ENCODE measurements at places on chromosomes 16 and 17.

- DNase-seq: peak; percentile 95
Observed at GRCh38 chr17:17591355-17592298, at the start of gene PEMT. TSS of gene PEMT (minus strand) at chr17:17591708. CDS start at chr17:17591626, 82 bp downstream.

- DNase-seq: no peak
Observed at GRCh38 chr16:68403177-68403576, 45.1 kb downstream of the SMPD3 start.

GRCh38 chr17:58306131-58306951 is 22.3 kb downstream of the TSPOAP1 start:
- no peak for DNase-seq

DNA sequence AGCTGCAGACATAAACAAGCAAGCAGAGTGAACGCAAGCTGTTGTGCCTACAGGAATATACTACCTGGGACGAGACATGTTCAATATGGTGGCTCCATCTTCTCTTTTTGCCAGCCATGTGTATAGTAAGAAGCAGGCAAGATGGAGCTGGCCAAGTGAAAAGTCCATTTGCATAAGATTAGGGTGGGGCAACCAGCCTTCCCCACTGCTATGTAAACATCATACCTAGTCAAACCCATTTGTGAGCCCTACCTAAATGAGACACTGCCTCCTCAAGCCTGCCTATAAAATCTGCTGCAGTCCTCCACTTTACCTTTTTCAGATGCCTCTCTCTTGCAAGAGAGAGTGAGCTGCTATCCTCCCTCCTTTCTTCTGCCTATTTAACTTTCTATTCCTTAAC is 370.1 kb upstream of the PMFBP1 start:
- no peak for DNase-seq

- DNase-seq: no peak
Observed at GRCh38 chr17:81221371-81221841, 1.4 kb downstream of the CEP131 start.

GRCh38 chr17:29007860-29008455 is 2.1 kb upstream of the SEZ6 start:
- DNase-seq: no peak

DNA sequence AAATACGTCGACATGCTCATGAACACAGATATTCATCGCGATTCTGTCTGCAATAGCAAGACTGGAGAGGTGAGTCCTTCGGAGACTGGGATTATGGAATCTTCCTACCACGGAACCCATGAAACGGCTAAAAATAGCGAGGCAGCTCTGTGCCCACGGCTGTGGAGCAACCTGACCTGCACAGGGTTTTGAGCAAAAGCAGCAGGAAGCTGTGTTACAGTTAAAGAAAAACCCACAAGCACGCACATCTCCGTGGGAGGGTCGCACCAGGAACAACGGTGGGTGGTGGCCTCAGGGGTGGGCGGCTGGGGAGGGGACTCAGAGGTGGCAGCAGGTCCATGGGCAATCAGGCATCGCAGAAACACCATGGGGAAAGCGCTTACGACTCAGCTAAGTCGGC is 24.8 kb downstream of the SLC38A10 start:
- no peak for DNase-seq

DNA sequence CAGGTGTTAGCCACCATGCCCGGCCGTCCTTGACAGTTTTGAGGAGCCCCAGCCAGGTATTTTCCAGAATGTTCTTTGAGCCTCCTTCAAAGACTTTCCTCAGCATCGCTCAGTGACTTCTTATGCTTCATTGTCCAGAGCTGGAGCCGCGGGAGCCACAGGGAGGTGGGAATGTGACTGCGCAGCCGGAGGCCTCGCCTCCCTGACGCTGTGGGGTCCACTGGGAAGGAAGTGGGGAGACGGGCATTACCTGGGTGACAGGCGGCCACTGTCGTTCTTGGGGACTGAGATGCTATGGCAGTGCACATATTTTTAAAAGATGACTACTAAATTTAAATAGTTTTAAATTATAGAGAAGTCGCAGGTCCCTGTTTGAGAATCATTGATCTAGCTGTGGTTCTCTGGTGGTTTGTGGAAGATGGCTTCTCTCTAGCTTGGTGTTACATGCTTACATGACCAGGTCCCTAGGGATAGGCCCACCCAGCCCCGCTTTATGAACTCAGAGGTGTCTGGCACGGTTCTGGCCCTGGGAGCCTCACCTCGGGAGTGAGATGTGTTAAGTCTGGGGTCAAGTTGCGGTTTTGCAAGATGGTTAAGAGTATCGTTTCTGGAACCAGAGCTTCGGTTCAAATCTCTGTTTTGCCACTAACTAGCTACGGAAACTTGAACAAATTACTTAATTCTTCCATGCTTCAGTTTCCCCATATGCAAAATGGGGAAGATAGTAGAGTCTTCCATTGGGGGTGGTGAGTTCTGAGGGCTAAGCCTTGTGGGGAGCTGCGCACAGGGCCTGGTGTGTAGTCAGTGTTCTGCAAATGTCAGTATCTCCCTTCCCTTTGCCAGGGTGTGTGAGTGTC is 53.0 kb downstream of the ATP2C2 start:
- DNase-seq: no peak

- DNase-seq: no peak
Observed at GRCh38 chr16:76226011-76226410, 51.2 kb upstream of the CNTNAP4 start.

- no peak for DNase-seq
Observed at GRCh38 chr17:3765981-3766380, 35.0 kb downstream of the ITGAE start.

DNA sequence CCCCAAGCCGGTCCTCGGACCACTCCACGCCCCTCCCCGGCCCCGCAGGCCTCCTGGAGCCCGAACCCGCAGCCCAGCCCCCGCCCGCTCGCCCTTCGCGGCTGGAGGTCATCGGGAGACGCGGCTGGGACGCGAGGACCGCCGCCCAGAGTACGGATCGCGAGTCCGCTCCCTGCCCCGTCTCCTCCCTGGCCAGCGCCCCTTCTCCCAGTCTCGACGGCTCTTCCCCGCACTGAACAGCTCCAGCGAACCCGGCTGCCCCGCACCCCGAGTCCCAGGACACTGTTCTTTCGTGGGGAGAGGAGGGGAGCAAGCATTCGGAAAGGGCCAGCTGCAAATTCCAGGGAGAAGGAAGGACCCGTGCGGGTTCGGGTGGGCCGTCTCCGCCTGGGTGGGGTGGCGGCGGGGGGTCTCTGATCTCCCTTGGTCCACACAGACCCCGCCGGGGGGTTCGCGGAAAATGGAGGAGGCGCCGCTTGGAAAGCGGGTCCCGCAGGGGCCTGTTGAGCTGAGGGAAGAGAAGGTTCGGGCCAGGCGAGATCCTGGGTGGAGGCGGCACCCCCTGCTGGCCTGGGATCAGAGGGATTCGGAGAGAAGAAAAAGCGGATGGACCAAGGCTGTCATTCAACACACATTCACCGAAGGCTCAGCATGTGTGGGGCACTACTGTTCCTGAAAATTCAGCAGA is 632 bp upstream of the RTN4RL1 start:
- peak; percentile 28 for DNase-seq

DNA sequence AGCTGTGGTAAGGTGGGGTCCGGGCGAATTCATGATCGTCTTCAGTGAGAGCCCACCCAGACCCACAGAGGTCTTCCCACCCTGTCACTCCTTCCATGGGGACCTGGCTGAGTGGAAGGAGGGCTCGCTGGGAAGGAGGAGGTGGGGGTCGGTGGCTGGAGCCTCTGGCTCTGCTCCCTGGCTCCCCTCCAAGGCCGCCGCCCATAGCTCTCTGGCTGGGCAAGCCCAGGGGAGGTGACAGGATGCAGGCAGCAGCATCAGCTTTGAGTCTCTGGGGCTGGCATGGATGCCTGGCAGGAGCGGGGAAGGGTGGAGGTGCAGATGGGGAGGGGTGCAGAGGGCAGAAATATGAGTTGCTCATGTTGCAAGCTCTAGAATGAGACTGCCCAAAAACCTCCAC is 147.0 kb downstream of the ENGASE start:
- no peak for DNase-seq

DNA sequence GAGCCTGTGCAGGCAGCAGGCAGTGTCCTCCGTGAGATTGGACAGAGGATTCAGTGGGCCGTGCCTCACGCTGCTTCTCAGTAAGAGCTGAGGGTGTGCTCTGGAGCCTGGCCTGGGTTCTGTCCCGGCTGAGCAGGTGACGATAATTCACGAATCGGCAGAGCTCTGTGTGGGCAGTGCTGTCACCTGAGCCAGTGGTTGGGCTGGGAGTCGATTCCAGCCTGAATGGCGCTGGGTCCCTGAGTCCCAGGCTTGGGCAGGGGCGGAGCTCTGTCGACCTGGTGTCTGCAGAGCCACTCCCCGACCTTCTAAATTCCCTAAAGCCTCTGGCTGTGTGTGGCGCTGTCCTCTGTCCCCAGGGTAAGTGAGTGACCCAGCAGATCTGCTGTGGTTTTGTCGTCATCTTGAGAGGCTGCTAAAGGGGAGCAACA is 8.4 kb downstream of the ACSF3 start:
- no peak for DNase-seq

DNA sequence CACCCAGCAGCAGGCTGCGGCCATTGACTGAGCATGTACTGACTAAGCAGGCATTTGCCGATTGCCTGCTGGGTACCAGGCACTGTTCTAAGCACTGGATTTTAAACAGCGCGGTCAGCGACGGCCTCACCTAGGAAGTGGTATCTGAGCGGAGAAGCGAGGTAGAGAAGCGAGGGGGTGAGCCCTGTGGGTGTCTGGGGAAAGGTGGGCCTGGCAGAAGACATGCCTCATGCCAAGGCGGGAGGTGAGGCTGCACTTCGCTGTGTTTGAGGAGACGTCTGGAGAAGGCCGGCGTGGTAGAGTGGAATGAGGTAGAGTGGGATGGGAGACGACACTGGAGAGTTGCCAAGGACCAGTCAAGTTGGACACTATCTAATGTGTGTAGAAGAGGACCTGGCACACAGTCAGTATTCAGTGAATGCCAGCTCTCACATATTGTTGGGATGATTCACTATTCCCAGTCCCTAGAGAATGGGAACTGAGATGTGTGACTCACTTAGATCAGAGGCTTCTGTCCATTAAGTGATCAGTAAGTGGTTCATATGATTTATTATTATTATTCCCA is 14.4 kb downstream of the SYCE1L start:
- no peak for DNase-seq

DNA sequence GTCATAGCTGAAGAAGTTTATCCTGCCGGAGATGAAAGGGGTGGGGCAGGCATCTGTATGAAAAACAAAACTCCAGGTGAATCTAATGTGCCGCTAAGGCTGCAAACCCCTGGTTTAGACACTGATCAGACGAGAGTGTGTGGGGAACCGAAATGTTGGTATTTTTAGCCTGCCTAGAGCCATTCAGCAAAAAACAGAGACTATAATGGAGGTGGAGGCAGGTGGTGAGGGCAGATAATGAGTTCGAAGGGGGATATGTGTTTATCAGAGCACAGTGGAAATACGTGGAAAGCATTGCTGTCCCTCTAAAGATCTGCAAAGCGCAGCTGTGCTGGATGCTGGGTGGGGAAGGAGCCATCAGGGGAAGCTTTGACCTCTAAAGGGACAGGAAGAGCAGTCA is 127.5 kb upstream of the WSCD1 start:
- DNase-seq: no peak

GRCh38 chr17:27310565-27311110 is 16.7 kb downstream of the WSB1 start:
- no peak for DNase-seq

DNA sequence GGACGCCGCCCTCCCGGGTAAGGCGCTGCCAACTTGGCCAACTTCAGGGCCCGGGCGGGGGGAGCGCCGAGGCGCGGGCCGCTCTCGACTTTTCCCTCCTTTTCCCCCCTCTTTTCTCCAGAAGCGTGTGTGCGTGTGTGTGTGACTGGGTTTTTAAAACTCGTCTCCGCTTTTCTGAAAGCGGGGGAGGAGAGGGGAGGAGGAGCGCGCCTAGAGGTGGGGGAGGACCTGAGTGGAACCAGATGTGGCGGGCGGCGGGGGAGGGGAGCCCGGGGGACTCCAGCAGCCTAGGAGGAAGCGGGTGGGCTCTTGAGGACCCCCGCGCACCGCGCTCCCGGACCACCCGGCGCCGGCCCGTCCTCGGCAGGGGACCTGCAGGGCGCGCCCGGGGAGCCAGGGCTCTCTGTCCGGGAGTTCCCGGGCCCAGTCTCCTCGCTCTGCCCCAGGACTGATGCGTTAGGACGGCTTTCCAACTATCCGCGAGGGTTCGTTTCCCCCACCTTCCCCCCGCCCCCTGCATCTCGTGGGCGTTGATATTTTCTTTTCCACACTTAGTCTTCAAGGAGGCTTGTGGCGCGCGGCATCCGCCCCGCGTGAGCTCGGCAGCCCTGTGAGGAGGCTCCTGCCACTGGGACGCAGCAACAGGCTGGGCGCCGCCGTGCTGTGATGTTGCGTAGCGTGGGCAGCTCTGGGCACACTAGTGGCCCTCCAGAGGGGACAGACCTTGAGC is 599 bp downstream of the MRC2 start:
- peak; percentile 40 for DNase-seq

- DNase-seq: no peak
Observed at GRCh38 chr16:4321286-4322120, 5.6 kb downstream of the GLIS2 start.

DNA sequence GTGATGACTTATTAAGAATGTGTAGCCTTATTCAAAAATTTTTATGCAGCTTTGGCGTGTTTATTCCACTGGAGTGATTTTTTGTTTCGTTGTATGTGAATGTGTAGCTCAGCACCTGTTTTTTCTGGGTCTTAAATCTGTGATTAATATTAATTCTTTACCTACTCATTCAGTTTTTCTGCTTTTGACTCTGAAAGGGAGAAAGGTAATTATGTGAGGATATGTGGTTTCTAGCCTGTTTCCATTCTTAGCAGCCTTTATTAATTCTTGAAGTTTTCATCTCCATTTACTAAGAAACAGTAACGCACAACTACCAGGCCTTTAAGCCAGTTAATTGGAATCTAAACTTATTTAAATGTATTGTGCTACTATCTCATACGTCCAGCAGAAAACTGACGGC is 7.0 kb downstream of the HEATR3 start:
- DNase-seq: no peak

GRCh38 chr17:17990282-17990681 is 17.6 kb downstream of the DRC3 start:
- DNase-seq: no peak

- no peak for DNase-seq
Observed at GRCh38 chr17:9811537-9811936, 10.3 kb downstream of the GSG1L2 start.

GRCh38 chr17:4948166-4948930 is at the start of gene PFN1:
TSS of gene PFN1 (minus strand) at chr17:4948530. CDS start at chr17:4948394, 136 bp downstream.
- DNase-seq: peak; percentile 91

DNA sequence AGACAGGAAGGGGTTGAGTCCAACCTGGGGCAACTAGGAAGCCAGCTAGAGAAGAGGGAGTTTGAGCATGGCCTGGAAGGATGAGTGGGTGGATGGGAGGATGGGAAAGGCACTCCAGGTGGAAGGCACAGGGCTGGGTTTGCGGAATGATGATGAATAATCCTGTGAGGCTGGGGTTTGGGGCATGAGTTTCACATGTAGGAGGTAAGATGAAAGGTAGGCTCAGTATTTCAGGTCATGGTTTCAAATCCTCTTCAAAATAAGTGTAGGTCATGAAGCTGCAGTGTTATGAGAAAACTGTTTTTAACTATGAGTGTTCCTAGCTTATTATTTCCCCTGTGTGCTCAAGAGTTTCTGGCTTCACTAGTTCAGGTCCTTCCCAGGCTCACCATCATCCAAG is 130.3 kb downstream of the SKAP1 start:
- DNase-seq: peak; percentile 30

All from stimulated activated CD4-positive, alpha-beta T cell treated with anti-CD3 and anti-CD28 coated beads, Interleukin-4, amount 100 ng/mL, for 24 hours (primary cell).